Urothelium cell line (cell line): ENCODE measurements at places on chromosomes 4 and X.

- no peak for DNase-seq
Observed at GRCh38 chr4:165699055-165699454, 174.0 kb upstream of the TLL1 start.

- DNase-seq, result peak; percentile 49
Observed at GRCh38 chr4:95124906-95125504, 367.2 kb downstream of the BMPR1B start.

DNA sequence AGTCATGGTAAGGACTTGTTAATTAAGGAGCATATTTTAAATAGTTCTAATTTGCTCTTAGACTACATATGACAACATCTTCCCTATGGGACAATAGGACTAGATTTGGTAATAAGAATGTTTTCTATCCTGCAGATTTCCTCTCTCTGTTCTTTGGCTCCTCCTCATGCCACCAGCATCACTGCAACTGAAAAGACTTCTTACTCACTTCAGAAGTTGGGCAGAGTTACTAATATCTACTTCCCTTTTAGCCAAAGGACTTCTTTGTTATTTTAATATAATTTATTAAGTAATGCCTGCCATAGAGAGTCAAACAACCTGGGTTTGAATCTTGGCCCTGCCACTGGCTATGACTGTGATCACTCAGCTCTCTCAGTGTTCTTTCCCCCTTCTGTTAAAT is 16.4 kb downstream of the MMAA start:
- DNase-seq, result no peak

DNA sequence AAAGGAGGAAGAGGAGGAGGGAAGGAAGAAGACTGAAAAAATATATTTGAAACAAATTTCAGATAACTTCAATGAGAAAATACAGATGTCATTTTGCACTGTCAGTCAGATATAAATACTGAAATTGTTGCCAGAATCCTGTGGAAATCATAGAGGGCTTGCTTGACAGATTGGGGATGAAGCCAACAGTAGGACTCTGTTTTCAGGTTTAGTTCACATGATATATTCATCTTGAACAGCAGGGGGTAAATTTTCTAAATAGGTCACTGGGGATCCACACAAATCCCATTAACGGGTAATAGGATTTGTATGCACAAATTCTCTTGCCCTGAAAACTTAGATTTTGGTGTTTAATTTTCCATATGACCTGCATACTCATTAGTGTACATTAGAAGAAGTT is 103.3 kb upstream of the PCDH18 start:
- DNase-seq, result no peak

GRCh38 chr4:1690698-1691097 is 6.6 kb upstream of the FAM53A start:
- no peak for DNase-seq

DNA sequence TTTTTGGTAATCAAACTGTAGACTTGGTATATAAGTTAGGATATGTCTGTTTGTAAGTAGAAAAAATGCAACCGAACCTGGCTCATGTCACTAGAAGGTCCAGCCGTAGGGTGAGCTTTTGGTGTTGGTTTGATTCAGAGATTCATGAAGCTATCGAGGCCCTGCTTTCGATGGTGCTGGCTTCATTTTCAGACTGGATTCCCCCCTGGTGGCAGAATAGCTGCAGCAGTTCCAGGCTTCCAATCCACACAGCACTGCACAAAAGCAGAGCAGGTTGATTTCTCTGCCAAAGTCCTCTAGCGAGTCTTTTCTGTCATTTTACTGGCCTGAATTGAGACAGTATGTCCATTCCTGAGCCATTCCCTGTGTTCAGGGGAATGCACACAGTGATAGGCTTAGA is 33.1 kb downstream of the PDK3 start:
- no peak for DNase-seq
